ENCODE measurements at places on chromosomes 12 and 14. TPM values are rescaled to one million over a fixed set of nuclear protein-coding genes. Genes with fewer than 3 reads are reported as not detected.
A peak's percentile ranks its signal among the peaks of the same experiment; 100 is the strongest.

DNA sequence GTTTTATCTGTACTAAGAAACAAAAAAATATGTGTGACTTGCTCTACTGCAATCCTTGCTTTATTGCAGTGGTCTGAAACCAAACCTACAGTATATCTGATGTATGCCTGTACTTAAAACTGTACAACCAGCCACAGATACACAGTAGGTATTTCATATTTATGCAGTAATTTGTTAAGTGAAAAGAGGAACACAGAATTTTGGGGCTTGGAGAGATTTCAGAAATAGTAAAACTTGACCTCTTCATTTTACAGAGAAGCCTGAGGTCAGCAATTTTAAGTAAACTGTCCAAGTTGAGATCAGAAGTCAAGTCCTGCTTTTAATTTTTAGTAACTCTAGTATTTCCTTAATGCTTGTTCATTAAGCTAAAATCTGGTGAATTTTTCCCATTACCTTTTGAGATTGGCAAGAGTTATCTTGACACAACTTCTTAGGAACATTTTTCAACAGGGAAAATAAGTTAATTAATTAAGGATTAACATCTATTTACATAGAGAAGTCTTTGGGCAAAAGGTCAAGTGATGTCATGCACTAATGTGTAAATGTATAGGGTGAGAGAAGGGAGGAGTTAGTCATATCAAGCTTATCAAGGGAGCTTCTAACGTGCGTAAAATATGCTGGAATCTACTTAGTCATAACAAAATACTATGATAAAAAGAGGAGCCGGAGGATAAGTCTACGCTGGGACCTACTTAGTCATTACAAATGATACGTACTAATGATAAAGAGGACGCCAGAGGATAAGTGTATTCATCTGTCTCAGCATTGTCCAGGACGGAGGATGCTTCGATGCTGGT lies 66.0 kb upstream of the GTF2A1 start:
- DNase-seq: no peak

DNA sequence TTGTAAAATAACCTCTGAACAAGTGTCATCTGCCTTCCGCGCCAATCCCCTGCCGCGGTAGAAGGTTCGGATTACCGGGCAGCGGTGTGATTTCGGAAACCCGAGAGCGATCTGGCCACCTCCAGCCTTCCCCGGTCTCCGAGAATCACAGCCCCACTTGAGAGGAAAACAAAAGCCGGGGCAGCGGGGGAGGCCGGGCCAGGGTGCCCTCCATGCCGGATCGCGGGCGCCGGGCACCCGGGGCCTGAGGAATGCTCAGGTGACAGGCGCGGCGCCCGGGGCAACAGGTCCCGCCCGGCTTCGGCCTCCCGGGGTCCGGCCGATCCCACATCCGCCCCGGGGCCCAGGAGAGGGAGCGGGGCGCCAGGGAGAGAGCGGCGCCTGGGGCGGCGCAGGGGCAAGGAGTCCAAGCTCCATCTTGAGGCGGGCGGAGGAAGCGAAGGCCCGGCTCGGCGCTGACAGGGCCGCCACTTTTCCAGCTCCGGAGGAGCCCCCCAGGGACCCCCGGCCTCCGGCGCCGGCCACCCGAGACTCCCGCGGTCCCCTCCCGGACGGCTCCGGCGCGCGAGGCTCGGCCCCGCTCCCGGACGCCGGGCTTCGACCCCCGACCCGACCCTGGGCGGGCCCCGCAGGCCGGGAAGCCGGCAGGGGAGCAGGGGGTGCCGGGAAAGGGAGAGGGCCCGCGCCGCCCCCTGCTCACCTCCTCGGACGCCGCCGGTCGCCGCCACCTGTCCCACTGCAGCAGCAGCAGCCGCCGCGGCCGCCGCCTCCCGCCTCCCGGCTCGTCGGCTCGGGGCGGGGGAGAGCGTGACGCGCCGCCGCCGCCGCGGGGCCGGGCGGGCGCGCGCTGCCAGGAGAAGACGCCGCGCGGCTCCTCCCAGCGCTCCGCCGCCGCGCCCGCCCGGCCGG lies at the start of gene CLIP1:
Gene CLIP1 (minus strand): TSS at position 849 of the 909 bp plus-strand sequence. CDS start 42,217 bp downstream, outside the sequence.
- DNase-seq: peak; percentile 8

GRCh38 chr12:69655616-69656340 lies 43.3 kb downstream of the BEST3 start:
- peak; percentile 53 for DNase-seq

- DNase-seq: no peak
These were observed 30.6 kb upstream of the TSPAN9 start for GRCh38 chr12:3046441-3047200.

DNA sequence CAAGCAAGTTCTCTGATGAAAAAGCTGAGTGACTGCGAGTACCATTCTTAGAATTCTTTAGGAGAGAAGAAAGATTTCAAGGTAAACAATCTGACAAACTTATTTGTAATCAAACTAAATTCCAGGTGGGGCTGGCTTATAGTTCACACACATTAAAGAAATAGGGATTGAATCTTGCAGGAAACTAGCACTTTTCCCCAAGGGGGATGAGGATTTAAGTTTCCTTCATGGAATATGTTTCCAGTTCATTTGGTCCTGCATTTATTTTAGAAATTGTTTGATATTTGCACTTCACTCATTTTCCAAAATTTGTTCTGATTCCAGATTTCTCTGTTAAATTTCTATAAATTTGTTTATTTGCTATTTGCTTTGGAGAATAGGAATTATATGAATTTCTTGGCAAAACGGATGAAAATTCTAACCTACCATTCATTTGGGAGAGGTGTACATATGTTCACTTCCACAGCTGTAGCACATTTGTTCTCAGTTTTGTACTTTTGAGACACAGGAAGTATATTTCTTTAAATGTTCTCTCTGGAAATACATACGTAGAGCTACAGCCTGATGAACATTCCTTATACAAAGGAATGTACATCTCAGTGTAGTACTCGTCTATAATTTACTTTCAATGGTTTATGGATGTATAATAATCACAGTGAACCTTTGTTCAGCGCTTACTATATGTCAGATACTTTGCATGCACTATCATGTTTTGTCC lies 145.5 kb downstream of the AKAP6 start:
- DNase-seq: no peak

DNA sequence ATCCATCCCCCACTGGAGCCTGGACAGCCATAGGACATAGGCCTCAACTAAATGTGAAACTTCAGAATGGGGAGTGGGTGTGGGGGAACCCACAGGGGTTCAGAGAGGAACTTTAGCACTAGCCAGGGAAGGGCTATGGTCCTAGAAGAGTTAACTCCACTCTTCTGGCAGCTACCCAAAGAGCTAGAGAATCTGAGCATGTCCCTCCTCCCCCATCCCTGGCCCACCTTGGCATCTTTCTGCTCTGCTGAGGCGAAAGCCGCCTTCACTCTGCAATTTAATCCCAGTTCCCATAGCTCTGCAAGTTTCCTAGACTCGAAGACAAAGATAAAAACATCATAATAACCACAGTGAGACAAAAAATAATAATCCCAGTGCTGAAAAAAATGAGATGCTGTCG lies 214.7 kb upstream of the RTL1 start:
- no peak for DNase-seq

The VSX2 gene
- not detected for total RNA-seq

The BCL2L14 gene
- total RNA-seq: not detected

Measured in skin of body (tissue), 3 donors.